ENCODE measurements at places on chromosomes 1 and 21.
A peak's percentile ranks its signal among the peaks of the same experiment; 100 is the strongest.

DNA sequence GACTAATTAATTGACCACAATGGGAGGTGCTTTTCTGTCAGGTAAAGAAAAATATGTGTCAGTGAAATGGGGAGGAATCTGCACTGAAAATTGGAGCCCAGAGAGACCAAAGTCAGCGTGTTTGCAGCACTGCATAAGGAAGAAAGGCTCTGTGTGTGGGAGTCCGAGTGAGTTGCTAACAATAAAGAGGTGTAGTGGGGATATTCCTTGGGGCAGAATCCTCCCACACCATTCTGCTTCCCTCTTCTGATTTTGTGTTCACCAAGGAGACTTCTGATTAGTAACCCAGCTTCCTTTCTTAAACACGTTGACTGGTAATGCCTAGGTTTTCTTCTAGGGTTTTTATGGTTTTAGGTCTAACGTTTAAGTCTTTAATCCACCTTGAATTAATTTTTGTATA, 240.5 kb downstream of the RPS6KC1 start:
- no peak for DNase-seq

DNA sequence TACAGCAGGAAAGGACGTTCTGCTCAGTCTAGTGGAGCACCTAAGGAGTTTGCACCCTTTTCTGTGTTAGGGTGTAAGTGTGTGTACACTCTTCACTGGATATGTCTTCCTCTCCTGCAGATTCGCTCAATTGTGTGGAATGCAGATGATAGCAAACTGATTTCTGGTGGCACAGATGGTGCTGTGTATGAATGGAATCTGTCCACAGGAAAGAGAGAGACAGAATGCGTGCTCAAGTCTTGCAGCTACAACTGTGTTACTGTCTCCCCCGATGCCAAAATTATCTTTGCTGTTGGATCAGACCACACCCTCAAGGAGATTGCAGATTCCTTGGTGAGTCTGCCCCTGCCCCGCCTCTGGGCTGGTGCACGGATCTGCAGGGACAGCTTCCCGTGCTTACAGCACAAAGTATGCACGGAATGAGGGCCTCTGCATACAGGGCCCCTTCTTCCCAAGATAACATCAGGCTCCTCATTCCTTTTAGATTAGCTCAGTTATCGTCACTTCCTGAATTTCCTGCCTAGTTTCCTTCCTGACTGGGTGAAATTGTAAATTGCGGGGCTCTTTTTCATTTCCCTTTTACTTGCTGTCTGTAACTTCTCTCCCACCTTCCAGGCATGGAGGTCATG, 34.6 kb downstream of the CFAP57 start:
- DNase-seq = peak; percentile 94

DNA sequence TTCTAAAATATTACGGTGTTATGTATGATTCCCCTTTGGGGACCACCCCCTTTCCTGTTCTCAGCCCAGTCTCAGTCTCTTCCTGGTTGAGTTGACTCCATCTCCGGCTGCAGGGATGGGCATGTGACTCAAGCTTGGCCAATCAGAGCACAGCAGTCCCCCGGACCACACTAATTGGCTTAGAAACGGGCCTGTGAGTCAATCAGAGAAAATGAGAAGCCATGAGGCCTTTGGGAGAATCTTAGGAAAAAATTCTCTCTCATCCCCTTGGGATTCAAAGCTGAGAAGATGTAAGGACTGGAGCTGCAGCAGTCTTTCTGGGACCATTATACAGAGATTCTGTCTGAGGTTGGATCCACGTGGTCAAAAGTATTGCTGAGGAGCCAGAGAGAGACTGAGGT, 10.7 kb upstream of the FHAD1 start:
- DNase-seq = peak; percentile 79

DNA sequence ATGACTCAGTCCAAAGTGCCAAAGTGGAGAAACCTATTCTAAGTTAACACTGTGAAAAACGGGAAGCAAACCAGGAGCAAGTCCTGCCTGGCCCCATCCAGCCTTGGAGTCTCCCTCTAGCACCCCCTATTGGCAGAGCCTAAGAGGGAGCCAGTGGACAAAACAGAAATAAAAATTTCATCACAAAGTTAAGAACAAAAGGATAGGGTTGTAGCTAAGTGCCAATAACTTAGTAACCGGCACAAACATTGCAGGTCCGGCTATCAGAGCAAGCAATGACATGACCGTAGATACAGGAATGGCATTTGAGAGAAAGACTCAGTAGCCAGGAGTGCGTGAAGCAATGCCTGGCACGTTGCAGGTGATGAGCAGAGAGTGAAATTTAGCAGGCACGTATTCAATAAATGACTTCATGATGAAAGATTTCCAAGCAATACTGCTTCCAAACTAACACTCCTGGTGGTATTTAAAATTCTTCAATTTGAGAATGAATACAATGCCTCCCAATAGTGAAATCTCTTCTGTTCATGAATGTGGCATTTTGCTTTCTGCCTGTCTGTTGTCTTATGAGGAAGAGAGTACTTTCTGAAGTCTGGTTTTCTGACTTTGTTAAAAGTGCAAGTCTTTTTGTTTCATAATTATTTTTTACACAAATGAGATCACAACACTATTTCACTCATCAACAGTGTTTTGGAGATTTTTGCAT, 391.0 kb downstream of the OMA1 start:
- no peak for DNase-seq

GRCh38 chr1:115136106-115136505, 46.8 kb upstream of the TSPAN2 start:
- no peak for DNase-seq
